ENCODE measurements at places on chromosomes 6 and 20.

DNA sequence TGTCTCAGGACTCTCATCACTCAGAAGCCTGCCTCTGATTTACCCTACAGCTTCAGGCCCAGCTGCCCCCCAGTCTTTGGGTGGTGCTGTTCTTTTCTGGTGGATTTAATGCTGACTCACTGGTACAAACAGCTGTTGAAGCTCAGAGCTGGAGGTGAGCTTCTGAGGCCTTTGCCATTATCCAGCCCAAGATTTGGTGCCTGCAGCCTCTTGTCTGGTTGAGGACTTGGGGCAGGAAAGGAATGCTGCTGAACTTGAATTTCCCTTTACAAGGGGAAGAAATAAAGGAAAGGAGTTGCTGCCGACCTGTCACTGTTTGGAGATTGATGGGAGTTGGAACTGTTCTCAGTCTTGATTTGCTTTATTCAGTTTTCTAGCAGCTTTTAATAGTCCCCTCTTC lies 19.8 kb downstream of the ABCF1 start:
- DNase-seq = no peak

DNA sequence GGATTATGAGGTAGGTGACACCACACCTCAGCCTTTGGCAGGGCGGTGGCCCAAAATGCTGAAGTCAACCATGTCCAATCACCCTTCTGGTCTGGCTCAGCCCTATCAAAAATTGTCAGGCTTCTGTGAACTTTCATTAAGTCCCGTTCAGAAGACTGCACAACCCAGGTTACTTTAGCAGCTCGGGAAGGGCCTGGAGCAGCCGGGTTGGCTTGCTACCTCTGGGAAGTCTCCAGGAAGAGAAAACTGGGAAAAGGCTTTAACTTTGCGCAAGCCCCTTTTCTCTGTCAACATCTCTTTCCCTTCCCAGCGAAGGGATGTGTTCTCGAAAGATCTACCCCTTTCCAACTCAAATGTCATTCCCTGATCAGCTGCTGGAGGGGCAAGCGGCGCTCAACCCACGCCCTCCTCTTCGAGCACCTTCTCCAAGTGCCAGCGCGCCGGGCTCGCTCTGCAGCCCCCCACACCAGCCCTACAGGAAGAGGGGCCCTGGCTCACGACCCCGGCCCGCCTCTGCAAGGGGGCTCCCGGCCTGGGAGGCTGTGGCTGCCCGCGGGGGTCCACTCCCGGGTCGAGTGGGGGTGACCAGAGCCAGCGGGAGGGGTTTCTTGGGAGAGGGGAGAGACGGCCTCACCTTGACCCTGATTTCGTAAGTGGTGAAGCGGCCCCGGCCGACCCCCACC lies 573 bp downstream of the SNX3 start:
- no peak for DNase-seq

GRCh38 chr6:75941509-75941908 lies 131.0 kb downstream of the IMPG1 start:
- DNase-seq = no peak

GRCh38 chr20:48054051-48054450 lies 268.8 kb upstream of the SULF2 start:
- no peak for DNase-seq

DNA sequence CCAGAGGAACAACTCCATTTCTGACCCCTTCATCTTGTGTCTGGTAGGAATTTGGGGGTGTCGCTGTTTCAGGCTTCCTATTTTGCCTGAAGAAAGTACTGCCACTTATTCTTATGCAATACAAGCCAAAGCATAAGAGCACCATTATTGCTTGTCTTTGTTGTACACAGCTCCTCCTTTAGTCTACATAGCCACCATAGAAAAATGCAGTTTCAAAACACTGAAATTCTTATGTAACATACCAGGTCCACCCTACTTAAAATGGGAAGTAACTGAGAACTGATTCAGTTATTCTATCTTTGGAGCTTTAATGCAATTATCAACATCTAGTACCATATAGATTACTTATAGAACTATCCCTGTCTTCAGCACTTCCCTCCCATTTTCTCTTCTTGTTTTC lies 255.5 kb downstream of the ARHGAP18 start:
- no peak for DNase-seq

- no peak for DNase-seq
These were observed 187.4 kb upstream of the RREB1 start for GRCh38 chr6:6920114-6920986.

DNA sequence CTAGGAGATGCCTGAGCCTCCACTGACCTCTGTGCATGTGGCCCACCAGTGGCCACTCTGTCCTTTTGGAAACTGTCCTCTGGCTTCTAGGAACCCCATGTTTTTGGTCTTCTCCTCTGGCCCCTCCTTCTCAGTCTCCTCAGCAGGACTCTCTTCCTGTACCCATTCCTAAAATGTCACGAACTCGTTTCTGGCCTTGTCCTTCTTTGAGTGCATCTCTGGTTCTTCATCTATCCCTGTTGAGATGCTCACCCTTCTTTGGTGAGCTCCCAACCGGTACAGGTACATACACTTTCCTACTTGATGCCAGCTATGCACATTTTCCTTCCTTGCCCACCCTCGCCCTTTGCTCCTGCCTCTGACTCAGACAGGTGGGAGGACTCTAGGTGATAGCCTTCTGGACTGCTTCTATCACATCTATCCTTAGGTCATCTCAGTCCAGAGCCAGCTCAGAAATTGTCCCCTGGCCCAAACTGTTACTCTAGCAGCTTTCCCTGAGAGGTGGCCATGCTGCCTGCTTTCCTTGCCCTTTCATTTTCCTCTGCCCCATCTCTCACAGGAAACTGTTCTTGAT lies 14.8 kb upstream of the NNAT start:
- no peak for DNase-seq

DNA sequence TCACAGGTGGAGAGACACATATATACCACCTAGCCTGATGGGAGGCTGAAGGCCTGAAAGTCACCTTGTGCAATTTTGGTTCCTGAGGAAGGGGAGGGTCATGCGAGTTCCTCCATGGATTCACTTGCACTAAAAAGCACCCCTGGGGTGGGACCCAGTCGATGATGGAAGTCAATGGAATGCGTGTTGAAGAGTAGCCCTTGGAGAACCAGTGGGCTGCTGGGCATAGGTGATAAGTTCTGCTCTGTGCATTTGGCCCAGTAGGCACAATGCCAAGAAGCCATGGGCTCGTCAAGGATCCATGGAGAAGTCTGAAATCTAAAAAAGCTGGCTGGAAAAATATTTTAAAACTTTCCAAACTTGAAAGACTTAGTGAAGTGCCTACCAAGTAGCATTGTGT lies 18.9 kb upstream of the SCRT2 start:
- DNase-seq = no peak

- DNase-seq = no peak
These were observed 70.9 kb downstream of the REV3L start for GRCh38 chr6:111411978-111412566.

DNA sequence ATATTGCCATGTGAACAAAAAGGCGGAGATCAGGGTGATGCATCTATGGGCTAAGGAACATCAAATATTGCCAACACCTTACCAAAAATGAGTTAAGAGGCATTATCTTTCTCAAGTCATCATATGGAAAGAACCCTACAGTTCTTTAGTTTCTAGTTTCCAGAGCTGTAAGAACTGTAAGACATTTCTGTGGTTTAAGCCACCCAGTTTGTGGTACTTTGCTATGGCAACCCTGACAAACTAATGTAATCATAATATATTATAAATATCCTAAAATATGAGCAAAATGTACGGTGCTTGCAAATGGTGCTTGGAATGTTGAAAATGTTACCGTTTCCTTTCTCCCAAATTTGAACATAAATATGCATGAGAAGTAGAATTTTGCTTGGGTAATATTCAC lies 349.6 kb downstream of the PHF3 start:
- DNase-seq = no peak

DNA sequence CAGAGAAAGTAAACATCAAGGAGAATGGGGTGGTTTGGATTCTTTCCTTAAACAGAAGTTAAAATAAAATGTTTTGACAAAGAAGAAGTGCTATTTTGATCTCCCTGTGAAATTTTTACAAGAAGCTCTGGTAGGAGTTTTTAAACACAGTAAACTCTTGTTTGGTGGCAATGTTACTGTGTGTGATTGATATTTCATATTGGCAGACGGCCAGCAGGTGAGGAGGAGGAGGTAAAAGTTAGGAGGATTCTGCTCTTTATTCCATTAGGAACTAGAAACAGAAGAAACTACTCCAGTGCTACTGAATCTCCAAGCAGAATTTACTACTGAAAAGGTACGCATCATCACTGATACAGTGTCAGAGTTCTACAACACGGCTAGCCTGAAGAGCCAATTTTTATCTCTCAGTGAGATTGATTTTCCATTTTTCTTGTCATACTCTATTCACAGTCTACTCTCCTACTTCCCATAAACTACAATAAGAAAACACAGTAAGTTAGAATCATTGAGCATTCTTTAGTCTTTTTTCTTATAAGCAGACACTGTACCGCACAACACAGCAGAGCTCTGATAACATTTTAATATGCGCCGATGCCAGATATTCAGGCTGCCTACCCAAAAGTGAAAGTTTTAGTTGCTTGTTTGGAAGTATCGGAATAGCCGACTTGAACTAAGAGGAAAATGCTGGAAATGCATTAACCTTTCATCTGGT lies 21.2 kb upstream of the AFDN start:
- DNase-seq = no peak

DNA sequence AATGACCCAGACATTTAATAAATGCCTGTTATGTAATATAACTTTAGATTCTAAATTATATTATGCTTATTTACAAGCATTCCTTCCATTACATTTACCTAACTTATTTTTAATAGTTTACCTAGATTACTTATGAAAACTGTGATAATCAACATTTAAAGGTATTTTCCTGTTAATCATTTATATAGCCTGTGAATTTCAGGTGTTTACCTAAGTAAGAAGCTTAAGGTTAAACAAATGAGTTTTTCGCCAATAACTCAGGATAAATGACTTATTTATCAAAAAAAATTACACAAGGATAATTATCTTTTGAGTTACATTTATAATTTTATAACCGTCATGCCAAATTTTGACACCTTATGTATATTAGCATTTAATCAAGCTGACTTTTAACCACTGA lies 35.5 kb downstream of the UBD start:
- no peak for DNase-seq

DNA sequence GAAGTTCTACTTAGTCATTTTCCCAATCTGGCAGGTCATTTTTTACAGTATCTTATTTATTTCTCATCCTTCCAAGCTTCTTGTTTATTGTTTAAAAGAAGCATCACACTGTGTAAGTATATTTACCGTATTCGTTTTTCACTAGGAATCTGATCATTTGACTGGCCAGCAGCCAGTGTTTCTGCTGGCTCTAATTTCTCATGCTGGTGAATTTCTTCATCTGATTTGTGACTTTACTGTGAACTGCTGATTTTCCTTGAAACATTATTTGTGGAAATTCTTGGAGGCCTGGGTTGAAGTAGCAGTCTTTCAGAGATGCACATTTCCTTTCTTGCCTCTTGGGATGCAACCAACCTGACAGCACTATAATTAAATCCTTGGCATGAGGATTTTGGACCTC lies 65.9 kb downstream of the PREP start:
- no peak for DNase-seq

DNA sequence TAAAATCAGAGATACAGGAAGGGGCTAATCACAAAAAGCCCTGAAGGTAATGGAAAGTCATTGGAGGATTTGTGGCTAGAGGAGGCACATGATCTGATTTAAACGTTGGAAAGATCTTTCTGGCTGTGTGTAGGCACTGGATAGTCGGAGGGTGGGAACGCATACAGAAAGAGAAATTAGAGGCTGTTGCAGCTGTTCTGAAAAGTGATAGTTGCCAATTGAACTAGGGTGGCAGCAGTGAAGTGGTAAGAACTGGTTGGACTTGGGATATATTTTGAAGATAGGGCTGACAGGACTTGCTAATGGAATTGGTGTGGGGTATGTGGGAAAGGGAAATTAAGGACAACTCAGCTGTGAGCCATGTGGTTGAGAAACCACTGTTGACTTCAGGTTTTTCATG lies 223.6 kb downstream of the OGFRL1 start:
- DNase-seq = no peak

DNA sequence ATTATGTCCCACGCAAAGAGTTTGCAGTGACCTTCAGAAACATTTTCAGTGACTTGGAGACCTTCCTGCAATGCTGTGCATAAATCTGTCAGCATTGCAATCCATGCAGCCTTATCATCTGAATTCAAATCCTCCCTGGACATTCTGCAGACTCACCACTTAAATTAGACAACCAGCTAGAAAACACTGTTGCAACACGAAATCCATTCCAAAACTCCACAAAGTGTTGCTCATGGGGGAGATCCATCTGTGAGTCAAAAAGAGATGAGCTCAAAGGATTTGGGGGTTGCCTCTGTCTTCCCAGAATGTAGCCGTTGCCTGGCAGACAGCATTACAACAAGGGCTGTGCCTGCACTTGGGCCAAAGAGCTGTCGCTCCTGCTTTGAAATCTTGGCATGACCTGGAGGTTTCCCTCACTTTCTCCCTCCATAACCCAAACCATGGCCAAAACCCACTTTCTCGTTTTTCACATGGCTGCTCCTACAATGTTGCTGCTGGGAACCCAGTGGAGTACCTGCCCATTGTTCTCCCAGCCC lies 163.5 kb upstream of the CDYL start:
- no peak for DNase-seq

- DNase-seq = no peak
These were observed 503 bp upstream of the MYT1 start for GRCh38 chr20:64163776-64164122.

DNA sequence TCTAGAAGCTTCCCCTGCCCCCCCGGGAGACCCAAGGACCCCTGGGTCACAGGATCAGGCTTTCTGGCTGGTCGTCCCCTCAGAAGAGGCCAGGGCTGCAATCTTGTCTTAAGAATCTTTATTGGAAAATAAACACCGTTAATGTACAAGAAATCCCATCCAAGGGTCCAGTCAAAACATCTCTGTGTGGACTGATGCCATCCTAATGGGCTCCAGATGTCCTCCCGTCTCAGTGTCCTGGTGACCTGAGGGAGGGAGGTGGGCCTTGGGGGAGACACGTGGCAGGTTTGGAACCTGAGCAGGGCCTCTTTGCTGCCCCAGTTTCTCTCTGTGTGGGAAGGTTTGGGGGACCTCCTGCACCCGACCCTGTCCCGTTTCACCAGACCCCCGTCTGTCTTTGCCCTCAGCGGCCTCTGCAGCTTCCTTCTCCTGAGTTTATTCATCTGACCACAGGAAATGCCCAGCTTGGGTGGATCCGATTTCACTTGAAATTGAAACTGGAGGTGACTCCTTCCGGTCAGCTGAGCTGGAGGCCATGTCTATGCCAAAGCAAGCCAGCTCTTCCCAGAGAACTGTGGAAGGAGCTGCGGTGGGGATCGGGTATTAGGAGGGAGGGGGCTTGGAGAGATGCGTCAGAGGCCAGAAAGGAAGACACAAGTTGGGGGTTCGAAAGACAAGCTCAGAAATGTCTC lies 75.1 kb downstream of the SLC2A10 start:
- DNase-seq = peak; percentile 45

- DNase-seq = no peak
These were observed 142.1 kb downstream of the BMP7 start for GRCh38 chr20:57124366-57124765.

Data from BJ (cell line).